ENCODE measurements at places on chromosomes 6 and 20. TPM values are rescaled to one million over a fixed set of nuclear protein-coding genes. Genes with fewer than 3 reads are reported as not detected.

GRCh38 chr6:139533171-139533570 is 158.7 kb upstream of the CITED2 start:
- no peak for DNase-seq

GRCh38 chr20:62010551-62011402 is 54.9 kb downstream of the TAF4 start:
- no peak for DNase-seq

GRCh38 chr6:105458551-105458950 is 55.7 kb upstream of the PREP start:
- no peak for DNase-seq

GRCh38 chr6:116422238-116422637 is 38.9 kb upstream of the CALHM6 start:
- no peak for DNase-seq

- no peak for DNase-seq
These were observed 777.6 kb upstream of the HS3ST5 start for GRCh38 chr6:115120391-115120790.

DNA sequence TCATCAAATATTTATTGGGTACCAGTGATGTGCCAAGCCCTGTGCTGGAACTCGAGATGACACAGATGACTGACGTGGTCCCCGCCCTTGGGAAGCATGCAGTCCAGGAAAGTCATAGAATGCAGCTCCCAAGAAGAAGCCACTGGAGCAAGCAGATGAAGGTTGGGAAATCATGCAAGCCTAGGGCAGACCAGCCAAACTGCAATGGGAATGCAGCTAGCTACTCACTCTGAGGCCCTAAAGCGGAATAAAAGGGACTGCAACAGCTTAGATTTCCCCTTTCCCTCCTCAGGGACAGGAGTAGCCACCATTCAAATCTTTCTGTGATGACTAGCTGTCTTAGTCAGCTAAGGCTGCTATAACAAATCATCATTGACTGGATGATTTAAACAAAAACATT is 152.2 kb downstream of the MAFB start:
- no peak for DNase-seq

GRCh38 chr20:39294137-39294725 is 332.1 kb downstream of the DHX35 start:
- no peak for DNase-seq

DNA sequence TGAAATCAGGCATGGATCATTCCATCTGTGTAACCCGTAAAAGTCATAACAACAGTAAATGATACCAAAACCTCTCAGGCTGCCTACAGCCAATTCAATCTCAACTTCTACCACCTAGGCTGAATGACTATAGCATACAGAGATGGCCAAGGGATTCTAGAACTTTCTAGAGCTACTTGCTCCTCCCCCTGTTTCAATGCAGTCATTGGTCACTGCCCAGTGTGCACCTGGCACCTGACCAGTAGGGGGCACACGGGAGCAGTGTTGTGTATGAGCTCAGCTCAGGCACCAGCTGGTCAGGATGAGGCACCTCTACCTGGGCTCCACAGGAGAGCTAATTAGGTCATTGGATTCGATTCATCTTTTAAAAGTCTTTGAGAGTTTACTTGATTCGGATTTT is 86.2 kb downstream of the PLEKHG1 start:
- no peak for DNase-seq

DNA sequence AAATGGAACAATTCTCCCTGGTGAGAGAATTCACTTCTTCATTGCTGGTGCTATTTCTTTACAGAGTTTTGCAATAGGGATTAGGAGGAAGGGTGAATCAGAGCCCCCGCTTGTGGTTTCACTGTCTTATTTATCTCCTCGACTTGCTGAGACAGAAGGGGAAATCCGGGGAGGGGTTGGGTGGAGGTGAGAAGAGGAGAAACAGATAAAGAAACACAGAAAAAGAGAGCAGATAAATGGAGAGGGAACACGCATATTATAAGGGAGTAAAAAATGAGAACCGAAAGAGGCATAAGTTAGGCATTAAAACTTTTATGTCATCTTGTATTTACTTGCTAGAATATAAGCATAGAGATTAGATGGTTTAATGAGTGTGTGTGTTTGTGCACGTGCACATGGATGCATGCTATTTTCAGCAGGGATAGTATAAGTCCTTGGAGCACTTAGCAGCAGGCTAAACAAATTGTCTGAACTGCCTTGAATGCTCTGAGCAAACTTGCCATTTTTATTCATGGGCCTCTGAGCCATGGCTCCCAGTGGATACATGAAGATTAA is 105.0 kb downstream of the OLIG3 start:
- no peak for DNase-seq

- DNase-seq, result no peak
These were observed 41.9 kb upstream of the ADGRF5 start for GRCh38 chr6:46963626-46964025.

DNA sequence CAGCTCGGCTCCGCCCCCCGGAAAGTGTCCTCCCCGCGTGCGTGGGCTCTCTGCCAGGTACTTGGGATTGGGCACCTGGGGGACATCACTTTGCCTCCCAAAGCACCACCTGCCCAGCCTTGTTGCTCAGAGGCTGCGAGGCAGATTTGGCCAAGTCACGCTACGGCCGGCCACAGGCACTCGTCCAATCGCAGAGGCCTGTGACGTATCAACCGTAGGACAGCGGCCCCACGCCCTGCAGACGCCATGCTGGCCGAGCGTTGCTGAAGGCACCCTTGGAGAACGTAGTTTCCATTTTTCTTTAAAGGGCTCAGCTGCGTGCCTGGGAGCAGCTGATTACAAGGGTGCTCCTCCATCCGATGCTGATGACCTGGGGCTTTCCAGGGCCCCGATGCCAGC is 3.1 kb downstream of the NTSR1 start:
- no peak for DNase-seq

GRCh38 chr20:59776059-59776603 is 157.3 kb downstream of the SYCP2 start:
- no peak for DNase-seq

GRCh38 chr6:42766163-42766670 is 15.6 kb upstream of the BICRAL start:
- DNase-seq, result no peak

DNA sequence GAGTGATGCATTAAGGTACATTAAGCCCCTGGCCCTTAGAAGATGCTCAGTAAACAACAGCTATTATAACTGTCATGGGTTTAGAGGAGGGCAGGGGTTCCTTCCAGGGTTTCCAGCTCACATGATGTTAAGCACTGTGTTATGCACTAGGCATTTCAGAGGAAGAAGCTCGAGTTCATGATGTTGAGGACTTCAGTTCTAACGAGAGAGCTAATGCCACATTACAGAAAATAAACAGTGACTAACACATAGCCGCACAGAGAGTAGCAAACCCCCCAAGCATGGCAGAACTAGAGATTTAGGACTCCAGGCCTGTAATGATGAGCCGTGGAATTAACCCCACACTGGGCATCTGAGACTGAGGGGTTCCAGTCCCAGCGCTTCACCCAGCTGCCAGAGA is 105.2 kb downstream of the UNC5CL start:
- no peak for DNase-seq

GNMT gene
- polyA plus RNA-seq, result 1.1 TPM

C20orf204 gene
- 0.73 TPM for polyA plus RNA-seq

NRSN1 gene
- polyA plus RNA-seq, result 0.70 TPM

BPIFA1 gene
- polyA plus RNA-seq, result not detected

SNX5 gene
- 231 TPM for polyA plus RNA-seq

MCCD1 gene
- polyA plus RNA-seq, result 27.9 TPM

TNFRSF21 gene
- polyA plus RNA-seq, result 33.4 TPM

TBX18 gene
- 10.3 TPM for polyA plus RNA-seq
